NCI-H1436 treated with DMSO at 0.1 percent for 48 hours (cell line): ENCODE measurements at places on chromosomes 12 and 14.

DNA sequence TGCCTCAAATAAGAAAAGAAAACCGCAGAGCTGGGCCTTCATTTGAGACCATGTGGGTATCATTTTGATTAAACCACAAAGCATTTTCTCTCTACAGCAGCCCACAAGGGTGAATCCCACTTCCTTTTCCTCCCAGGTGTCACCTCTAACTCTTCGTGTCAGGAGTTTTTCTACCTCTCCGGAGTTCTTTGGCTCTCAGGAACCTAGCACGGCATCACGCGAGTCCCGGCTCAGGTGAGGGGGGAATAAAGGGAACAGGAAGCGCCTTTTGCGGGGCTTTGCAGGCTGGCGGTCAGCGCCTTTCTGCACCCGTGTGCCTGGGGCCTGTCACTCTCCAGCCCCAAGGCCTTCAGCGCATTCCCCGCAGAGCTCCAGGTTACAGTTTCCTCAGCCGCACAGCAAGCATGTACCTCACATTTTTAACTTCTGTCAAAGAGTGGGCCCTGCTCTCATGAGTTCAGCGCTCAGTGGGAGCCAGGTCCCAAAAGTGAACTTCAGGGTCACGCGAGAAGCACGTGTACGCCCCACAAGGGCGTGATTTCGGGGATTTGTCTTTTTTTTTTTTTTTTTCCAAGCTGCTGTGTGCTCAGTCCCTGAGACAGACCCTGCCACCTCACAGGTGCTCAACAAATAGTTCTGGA lies 740 bp upstream of the PRPF40B start:
- DNase-seq = no peak

DNA sequence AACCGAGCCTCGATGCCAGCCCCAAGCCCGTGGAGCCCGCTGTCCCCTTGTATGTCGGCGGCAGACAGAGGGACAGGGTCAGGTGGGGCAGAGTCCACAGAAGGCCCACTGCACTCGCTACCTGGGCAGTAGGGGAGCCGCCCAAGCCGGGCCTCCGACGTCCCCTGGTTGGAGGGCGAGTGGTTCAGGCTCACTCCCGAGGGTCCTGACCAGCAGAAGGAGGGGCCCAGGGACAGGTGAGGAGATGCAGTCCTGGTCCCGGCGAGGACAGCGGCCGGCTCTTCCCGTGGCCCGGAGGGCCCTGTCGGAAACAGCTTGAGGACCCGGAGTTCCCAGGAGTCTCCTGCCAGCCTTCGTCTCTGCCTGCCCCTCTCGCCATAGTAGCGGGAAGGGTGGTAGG lies 216.7 kb upstream of the SFSWAP start:
- DNase-seq = no peak

DNA sequence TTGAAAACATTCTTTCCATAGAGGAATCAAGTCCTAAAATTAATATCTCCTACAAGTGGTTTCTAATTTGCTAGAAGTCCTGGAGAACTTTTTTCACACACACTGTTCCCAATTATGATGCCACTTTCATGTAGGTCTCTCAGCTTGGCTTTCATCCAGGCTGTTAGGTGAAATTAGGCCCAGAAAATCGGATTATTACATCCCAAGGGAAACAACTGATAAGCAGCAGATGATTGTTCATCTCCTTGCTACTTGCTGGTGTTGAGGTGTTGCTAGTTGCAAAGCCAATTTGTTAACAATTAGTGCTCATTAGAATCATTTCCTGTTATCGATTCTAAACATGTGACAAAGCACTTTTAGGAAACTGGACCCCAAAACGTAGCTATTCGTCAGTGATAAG lies 248.0 kb downstream of the PDZRN4 start:
- no peak for DNase-seq

- DNase-seq = no peak
Measured at GRCh38 chr14:92874962-92875661, 47.8 kb upstream of the CHGA start.

DNA sequence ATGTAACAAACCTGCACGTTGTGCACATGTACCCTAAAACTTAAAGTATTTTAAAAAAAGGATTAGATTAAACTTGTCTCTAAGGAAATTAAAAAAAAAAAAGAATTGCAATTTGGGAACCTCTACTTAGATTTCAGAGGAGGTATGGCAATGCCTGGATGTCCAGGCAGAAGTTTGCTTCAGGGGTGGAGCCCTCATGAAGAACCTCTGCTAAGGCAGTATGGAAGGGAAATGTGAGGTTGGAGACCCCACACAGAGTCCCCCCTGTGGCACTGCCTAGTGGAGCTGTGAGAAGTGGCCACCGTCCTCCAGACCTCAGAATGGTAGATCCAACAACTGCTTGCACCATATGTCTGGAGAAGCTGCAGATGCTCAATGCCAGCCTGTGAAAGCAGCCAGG lies 279.6 kb upstream of the CCDC196 start:
- DNase-seq = no peak

GRCh38 chr14:70662816-70663215 lies 21.1 kb downstream of the TTC9 start:
- DNase-seq = no peak

- DNase-seq = no peak
Measured at GRCh38 chr14:28767853-28768741, 1.5 kb downstream of the FOXG1 start.

GRCh38 chr12:87618199-87618598 lies 411.0 kb downstream of the C12orf50 start:
- no peak for DNase-seq

- no peak for DNase-seq
Measured at GRCh38 chr12:25924491-25925001, 33.9 kb upstream of the RASSF8 start.
